OCI-M1 (cell line): ENCODE measurements at places on chromosomes 3 and 15.

DNA sequence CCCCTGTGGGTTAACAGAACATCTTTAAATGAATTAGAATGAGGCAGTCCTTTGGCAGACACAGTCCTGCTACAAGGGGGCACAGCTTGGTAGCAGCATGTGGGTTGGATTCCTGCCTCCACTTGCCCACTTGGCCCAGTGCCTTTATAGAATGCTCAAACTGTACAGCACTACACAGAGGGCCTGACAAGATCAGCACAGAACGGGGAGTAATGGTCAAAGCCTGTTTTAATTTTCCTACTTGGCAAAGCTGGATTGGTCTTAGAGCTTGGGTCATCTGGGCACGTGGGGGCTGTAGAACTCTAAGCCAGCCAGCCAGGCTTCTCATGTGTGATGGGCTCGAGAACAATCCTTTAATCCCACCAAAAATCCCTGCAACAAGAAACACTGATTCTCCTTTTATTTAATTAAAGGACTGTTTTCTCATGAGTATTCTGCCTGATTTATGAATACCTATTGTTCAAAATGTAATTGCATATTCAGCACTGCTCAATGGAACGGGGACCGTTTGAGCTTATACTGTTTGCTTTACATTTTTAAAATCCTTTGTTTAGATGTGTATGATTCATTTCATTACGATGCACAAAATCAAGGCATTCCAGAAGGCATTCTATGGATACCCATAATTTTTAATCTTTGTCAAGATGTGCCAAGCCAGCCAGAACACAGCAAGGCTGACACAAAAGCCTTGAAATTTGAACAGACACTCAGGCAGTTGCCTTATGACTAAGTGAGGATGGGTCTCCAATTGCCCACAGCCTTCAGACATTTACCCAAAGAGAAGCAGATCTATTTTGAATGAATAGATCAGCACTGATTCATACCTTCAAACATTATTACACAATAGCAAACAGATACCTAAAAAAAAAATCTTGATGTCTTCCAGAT, 249.3 kb upstream of the TGFBR2 start:
- no peak for DNase-seq

DNA sequence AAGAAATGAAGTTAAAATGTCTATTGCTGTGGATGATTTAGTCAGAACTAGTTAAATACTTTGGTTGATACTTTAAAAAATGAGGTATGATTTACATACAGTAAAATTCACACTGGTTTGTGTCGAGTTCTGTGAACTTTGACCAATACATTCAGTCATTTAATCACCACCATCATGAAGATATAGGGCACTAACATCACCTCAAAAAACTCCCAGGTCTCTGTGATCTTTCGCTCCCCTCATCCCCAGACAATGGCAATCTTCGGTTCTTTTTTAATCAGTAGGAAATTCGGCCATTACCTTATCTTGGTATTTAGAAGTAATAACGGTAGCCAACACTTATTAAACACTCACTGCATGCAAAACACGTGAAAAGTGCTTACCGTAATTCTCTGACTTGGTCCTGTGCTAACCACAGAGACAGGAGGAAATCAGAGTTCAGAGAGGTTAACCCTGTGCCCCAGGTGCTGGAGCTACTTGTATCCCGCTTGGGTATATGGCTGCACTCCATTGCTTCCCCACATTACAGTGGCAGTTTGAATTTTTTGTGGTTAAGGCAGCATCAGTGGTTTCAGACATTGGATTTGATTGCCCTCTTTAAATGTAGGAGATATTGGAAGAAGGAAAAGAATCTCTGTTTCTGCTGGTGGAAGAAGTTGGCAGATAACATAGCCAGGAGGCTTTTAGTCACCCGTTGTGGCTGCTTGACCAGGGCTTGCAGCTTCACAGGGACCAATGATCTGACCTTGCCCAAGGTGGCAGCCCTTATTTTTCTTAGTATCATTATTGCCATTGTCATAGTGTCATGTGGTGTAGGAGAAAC, 4.2 kb downstream of the PLCL2 start:
- DNase-seq: no peak

DNA sequence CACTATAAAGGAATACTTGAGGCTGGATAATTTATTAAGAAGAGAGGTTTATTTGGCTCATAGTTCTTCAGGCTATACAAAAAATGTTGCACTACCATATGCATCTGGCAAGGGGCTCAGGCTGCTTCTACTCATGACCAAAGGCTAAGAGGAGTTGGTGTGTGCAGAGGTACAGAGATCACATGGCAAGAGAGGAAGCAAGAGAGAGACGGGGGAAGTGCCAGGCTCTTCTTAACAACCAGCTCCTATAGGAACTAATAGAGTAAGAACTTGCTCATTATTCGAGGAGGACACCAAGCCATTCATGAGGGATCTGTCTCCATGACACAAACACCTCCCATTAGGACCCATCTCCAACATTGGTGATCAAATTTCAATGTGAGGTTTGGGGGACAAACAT, 6.0 kb upstream of the FNDC3B start:
- DNase-seq: no peak

DNA sequence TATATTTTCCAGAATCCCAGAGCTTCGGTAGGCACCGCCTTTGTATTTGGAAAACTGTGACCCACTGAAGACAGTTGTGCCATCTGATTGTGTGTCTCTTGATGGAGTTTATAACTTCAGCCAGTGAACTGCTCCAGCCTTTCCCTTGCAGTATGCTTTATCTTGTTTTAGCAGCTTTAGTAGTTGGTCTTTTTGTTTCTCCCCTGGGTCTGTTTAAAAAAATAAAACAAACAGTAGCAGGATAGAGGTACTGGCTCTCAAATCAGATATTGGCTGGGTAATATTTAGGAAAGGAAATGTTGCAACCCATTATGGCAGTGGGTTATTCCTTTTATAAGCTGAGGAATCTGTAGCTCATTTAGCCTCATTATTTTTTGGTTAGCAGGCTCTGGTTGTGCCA, 151.5 kb upstream of the BFSP2 start:
- peak; percentile 30 for DNase-seq

DNA sequence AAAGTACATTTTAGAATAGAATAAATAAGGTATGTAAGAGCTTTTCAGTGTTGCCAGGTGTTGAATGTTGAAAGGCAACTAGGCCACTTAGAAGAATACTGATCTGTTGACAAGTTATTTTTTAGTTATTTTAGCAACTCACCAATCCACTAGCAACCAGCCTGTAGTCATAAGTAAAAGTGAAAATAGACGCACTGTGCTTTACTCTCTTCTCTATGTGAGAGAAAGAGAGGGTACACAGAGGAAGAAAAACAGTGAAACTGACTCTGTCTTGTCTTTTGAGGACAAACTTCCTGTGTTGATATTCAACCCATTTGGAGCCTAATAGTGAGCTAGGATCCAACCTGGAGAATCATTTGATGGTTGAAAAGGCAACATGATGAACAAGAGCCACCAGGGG, 327.1 kb upstream of the GOLIM4 start:
- no peak for DNase-seq

GRCh38 chr15:62128916-62129315, 36.2 kb downstream of the C2CD4B start:
- DNase-seq: no peak

- no peak for DNase-seq
Observed at GRCh38 chr15:47273864-47274263, 443.4 kb upstream of the SEMA6D start.

DNA sequence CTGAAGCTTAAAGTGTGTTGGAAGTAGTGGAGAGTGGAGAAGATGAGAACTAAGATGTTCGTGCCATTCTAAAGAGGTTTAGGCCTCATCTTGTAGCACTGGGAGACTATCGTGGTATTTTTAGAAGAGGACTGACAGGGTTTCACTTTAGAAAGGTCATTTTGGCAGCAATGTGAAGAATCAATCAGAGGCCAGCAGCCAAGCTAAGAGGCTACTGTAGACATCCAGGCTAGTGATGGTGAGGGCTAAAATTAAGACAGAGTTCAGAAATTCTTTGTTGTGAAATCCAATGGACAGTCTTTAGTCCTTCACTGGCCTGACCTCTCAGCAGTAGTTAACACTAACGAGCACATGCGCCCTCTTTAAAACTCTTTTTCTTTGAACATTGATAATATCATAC, 288.2 kb downstream of the TBL1XR1 start:
- no peak for DNase-seq

DNA sequence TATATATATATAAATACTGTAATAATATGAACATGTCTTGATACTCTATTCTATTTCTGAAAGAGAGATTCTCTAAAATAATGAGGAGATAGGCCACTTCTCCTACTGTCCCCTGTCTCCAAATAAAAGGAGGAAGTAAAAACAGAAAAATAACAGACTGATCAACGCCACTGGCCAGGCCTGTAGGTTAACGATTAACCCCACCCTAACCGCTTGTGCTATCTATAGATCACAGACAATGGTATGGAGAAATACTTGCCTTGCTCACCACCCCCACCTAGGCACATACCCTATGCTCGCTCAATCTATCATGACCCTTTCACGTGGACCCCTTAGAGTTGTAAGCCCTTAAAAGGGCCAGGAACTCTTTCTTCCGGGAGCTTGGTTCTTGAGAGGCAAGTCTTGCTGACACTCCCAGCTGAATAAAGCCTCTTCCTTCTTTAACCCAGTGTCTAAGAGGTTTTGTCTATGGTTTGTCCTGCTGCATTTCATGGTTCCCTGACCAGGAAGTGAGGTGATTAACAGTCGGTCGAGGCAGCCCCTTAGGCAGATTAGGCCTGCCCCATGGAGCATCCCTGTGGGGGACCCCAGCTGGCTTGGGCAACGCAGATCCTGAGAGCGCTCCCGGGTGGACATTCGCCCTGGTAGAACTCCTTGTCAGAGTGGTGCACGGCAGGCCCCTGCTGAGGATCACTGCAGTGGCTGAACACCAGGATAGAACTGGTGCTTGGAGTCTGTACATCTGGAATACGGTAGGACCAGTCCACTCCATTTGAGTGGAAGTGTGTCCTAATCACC, 521.8 kb upstream of the CNTN3 start:
- peak; percentile 94 for DNase-seq

DNA sequence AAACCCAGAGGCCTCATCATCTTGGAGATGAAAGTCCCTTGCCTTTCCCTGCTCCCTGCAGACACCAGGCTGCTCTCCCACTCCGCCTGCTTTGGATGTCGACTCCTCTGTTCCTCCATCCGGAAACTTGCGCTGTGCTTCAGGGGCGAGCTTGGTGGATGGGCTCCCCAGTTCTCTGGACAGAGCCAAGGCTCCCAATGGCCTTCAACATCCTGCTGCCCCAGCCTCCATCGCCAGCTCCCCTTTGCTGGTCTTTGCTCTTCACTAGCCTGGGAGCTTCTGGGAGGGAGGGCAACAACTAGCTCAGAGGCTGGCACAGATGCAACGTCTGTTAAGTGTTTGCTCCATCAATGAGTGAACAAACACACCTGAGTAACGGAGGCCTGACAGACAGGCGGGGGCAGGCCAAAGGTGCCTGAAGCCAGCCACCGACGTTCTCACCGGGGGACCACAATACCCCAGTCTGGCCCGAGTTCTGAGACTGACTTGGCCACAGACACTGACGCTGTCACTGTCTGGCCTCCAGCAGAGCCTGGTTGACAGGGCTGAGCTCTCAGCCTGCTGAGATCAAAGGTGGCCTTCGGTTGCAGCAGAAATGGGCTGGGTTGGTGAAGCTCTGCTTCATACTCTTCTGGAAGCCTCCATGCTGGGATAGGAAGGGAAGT, 39.0 kb downstream of the RGMA start:
- no peak for DNase-seq

DNA sequence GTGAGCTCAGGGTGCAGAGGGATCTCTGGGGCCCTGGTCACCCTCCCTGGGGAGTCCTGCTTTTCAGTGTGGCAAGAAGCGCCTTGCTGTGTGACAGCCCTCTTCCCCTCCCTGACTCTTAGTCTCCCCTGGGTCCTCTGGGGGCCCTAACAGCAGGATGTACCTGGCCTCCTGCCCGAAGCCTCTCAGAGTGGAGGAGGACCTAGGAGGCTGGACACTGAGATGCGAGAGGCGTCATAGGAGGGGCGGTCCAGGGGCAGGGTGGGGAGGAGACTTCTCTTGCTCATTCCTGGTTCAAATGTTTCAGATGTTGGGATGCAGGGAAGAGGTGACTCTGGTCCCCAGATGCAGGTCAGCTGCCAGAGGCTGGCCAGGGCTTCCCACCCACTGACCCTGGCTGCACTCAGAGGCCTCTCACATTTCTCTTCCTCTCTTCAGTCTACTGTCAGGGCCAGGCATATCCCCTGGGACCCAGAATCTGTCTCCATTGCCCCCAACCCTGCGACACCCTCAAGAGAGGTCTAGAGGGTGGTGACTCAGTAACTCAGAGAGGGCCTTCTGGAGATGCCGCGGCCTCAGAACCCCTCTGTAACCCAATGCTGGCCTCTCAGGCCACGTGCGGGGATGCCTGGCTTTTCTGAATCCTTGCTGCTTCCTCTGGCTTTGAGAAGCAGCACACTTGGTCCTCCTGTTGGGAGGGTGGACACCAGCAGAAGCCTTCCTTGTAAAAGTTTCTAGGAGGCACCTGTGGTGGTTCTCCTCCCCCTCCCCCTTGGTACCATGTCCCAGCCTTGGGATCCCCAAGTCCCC, 25.9 kb downstream of the SNX33 start:
- no peak for DNase-seq

- DNase-seq: peak; percentile 46
Observed at GRCh38 chr15:41564286-41564959, 5.4 kb downstream of the TYRO3 start.

GRCh38 chr3:58403513-58404109, 30.0 kb downstream of the PDHB start:
- no peak for DNase-seq

DNA sequence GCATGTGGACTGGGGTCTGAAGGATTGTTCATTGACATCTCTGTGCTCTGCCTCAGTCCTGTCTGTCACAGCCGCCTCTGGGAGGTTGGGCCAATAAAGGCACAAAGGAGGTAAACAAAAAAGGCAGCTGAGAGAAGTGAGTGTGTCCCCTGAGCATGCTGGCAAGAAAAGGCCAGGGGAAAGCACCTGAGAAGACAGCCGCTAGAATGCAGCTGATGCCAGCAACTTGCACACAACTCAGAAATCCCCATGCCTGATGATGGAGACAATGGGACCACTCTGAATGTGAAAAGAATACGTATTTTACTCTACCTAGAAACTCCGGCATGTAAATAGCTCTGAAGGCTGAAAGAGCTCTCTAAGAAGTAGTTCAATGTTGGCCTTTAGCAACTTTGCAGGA, 118.7 kb downstream of the KCNH8 start:
- DNase-seq: no peak

DNA sequence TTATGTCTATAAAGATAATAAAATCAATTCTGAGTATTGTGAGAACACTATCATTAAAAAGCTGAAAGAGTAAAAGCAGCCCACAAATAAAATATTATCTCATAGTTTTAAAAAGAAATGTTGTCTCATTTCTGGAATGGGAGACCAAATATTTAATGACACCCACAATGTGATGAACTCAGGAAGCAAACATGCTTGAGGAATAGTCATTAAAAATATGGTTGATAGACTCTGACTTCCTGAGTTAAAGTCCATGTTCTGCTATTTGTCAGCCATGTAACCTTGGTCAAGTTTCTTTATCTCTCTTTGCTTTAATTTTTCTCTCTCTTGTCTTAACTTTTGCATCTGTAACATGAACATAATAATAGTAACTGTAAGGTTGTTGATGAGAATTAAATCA, 35.5 kb upstream of the CHMP2B start:
- no peak for DNase-seq

GRCh38 chr3:9553948-9554513, 409 bp upstream of the LHFPL4 start:
- DNase-seq: no peak
